ENCODE measurements at places on chromosomes 2 and 18.

DNA sequence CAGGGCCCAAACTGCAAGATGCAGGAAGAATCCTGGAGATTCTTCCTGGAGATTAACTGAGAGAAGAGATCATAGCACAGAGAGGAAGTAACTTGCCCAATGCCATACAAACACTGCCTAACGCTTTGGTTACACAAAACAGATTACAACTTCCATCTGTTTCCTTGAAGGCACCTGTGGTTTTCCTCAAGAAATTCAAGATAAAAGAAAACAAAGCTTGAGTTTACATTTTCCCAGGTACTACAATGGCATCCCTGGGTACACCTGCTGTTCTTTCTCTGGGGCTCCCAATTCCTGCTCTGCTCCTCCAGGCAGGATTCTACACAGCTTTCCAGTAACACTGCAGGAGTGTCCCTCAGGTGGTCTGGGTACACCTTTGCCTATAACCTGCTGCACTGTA lies 781.9 kb upstream of the ID2 start:
- no peak for DNase-seq

GRCh38 chr18:80159713-80160636 lies 50.9 kb downstream of the ADNP2 start:
- DNase-seq, result no peak

- DNase-seq, result no peak
These were observed 123.2 kb downstream of the B3GNT2 start for GRCh38 chr2:62319070-62319469.

DNA sequence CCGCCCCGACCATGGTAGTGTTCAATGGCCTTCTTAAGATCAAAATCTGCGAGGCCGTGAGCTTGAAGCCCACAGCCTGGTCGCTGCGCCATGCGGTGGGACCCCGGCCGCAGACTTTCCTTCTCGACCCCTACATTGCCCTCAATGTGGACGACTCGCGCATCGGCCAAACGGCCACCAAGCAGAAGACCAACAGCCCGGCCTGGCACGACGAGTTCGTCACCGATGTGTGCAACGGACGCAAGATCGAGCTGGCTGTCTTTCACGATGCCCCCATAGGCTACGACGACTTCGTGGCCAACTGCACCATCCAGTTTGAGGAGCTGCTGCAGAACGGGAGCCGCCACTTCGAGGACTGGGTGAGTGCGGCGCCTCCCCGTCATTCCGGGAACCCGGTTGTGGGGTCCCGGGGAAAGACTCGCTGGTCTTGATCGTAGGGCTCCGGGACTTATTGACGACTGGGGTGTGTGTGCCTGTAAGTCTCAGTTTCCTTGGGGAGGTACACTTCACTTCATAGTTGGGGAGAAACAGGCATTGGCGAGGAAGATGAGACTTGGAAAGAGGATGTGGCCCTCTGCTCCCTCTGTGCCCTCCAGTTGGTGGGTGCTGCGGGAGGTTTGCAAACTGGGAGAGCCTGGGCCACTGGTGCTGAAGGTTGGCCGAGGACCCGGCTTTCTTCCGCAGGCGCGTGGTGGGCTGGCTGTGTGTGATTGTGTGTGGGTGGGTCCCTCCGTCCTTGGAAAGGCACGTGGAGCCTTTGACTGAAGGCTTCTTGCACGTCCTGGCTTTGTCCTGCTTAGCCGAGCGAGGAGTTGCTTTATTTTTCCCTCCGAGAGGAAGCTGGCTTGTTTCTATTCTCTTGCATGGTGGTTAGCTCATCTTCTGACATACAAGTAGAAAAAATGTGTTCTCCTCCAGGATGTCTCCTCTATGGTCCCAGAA lies 886 bp downstream of the PRKCE start:
- peak; percentile 14 for DNase-seq

DNA sequence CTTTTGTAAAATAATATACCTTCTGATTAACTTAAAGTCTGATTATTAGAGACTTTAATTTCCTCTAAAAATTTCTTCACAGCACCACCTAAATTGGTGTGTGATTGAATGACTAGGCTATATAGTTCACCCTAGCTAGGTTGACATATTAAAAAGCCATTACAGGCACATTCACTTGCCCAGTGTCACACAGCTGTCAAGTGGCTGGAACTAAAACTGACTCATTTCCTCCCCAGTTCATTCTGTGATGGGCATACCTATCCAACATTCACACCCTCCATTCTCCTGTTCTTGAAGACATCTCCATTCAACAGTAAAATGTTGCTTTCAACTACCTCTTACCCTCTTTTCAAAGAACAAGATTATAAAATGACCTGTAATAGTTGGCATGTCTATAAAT lies 334.5 kb downstream of the ARHGAP15 start:
- DNase-seq, result no peak

GRCh38 chr2:74146929-74147726 lies 584 bp downstream of the BOLA3 start:
- peak; percentile 54 for DNase-seq

DNA sequence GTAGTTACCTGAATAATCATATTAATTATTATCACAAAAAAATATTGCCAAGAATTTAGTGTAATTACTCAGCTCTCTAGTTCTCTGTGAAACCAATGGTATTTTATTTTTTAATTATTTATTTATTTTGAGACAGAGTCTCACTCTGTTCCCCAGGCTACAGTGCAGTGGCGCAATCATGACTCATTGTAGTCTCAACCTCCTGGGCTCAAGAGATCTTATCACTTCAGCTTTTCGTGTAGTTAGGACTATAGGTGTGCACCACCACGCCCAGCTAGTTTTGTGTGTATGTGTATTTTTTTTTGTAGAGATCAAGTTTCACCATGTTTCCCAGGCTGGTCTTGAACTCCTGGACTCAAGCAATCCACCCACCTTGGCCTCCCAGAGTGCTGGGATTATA lies 440.4 kb upstream of the CDH20 start:
- DNase-seq, result peak; percentile 96

DNA sequence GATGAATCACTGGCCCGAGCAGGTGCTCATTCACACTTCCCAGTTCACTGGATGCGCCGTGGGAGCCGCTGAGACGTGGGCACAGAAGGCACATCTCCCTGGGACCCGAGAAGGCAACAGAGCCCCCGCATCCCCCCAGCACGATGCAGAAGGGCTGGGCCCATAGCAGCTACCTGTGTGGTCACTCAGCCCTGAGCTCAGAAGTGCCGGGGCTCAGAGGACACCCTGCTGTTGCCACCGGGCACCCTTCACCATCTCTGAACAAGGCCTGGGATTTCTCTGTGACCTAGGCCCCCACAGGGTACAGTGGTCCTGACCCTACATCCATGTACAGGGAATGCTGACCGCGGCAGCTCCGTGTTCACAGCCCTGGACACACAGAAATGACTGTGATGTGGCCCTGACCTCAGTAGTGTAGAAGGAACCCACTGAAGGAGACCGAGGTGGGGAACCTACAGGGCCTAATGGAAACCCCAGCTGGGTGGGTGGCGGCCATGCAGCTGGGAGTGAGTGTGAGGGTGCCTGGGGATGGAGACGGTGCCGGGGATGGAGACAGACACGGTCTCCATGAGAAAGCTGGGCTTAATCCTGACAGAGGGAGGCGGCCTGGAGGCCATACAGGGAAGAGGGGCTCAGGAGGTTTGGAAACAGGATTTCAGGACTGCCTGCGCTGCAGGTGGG lies 111.9 kb upstream of the OTOS start:
- no peak for DNase-seq

- no peak for DNase-seq
These were observed 316.5 kb downstream of the CCDC178 start for GRCh38 chr18:33123862-33124518.

DNA sequence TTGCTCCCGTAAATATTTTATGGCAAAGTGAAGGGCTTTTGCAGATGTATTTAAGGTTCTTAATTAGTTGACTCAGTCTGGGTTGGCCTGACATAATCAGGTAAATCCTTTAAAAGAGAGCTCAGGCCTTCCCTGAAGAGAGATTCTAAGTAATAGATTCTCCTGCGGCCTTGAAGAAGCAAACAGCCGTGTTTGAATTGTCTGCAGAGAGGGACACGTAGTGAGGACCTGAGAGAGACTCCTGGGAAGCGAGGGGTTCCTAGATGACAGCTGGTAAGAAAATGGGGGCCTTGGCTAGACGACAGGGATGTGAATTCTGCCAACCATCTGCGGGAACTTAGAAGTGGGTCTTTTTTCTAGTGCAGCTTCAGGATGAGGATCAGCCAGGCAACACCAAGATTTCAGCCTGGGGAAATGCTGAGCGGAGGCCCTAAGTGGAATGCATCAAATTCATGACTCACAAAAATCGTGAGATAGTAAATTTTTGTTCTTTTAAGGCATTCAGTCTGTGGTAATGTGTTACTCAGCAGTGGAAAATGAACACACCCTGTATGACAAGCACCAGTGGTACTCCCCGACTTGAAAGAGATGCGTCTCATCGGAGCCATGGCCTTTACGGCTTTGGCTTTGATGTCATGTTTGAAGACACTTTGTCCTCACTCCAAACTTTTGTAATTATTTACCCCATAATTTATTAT lies 62.1 kb upstream of the SMIM21 start:
- DNase-seq, result peak; percentile 88

DNA sequence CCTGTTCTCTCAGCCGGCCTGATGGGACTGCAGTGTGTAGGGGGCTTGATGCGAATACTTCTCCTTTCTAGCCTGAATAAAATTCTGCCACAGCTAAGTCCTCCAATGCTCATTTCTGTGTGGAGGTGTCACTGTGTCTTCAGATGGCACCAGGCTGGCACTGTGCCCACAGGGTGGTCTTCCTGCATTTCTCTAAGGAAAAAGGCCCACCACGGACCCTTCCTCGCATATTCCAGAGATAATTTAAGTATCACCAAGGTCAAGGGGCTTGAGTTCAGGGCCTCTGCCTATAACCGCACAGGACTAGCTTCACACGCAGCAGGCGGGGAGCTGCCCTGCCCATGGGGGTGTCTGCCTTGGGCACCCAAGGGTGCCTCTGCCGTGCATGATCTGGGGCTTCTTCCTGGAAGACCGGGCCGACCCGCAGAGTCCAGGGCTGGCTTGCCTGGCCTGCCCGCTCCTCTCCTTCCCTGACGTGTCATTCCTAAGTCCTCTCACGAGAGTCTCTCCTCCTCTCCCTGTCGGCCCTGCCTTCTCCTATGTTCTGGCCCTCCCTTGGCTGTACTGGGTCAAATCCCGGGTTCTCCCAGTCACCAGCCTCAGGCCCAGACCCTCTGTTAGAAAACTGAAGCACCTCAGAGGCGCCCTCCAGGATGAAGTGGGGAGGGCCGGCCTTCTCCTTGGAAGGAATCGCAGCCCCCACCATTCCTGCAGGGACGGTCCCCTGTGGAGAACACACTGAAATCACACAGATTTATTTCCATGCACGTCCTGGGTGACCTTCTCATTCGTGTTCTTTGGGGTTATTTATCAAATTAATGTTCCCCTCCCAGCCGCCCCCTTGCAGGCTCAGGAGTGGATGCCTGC lies 48.9 kb upstream of the PXDN start:
- DNase-seq, result no peak

- peak; percentile 7 for DNase-seq
These were observed 166.5 kb upstream of the COPS8 start for GRCh38 chr2:236919209-236919608.

DNA sequence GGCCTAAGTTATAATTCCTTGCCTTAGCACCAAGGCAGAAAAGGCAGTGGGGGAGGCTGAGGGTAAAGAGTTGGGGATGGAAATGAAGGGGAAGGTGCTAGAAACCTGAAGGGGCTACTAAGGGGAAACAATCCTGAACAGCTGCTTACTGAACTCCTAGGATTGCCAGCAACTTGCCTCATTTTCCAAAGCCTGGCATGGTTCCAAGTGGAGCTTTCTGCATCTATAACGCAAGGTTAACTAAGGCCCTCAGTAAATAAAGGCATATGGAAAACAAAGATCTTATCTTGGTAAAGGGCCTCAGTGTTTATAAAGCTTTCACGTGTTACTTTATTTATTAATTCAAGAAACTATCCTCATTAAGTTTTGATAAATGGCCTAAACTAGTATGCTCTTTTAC lies 10.9 kb downstream of the MEP1B start:
- no peak for DNase-seq

DNA sequence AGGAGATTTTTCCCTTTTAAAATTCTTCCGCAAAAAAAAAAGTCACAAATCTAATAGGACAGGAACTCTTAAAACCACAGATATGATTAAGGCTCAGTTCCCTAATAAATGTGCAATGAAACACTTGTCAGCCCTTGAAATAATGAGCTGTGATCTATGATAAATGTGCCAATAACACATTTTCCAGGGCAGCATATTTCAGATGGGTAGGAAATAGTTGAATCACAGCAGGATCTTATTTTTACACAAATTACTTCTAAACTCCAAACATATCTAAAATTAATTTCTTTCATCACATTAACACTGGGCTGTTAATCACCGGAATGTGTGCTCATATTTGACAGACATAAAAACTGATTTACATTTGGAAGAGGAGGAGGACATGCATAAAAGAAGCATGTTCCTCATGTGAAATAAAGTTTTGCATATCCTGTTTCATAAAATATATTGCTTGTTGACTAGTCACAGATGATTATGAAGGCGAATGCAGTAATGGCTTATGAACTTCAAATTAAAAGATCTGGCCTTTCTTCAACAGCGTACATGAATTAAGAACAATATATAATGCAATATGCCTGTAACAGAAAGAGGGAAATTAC lies 281.4 kb downstream of the PAX3 start:
- DNase-seq, result no peak

DNA sequence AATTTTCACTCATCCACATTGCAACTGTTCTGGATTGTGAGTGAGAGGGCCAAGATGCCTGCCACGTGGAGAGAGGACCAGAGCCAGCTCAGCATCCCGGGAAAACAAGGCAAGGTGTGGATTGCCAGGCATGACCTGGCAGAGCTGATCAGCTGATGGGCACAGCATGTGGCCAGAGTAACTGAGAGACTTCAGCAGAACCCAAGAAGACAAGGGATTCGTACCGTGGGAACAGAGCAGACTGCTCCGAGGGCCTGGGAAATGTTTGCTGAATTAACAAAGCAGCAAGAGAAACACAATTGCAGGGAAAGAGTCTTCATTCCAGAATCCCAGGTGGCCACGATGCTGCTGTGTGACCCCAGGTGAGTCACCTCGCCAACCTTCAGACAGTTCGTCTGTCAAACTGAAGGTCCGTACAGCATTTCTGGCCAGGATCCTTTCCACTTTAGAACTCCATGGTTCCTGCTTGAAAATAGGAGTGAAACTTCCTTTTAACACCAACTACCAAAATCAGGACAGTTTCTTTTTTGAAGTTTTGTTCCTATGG lies 26.3 kb upstream of the POMC start:
- no peak for DNase-seq

DNA sequence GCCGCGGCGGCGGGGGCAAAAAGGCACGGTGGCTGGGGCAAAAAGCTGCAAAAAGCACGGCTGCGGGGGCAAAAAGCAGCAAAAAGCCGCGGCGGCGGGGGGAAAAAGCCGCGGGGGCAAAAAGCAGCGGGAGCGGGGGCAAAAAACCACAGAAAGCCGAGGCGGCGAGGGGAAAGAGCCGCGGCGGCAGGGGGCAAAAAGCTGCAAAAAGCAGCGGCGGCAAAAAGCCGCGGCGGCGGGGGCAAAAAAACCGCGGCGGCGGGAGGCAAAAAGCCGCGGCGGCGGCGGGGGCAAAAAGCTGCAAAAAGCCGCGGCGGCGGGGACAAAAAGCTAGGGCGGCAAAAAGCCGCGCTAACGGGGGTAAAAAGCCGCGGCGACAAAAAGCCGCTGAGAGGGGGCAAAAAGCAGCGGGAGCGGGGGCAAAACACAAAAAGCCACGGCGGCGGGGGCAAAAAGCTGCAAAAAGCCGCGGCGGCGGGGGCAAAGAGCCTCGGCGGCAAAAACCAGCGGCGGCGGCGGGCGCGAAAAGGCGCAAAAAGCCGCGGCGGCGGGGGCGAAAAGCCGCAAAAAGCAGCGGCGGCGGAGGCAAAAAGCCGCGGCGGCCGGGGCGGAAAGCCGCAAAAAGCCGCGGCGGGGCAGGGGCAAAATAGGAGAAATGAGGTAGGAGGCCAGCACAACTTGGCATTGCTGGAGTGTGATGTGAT lies 123.4 kb downstream of the ANKRD30BL start:
- no peak for DNase-seq

GRCh38 chr2:183455056-183455455 lies 330.8 kb downstream of the NUP35 start:
- DNase-seq, result peak; percentile 9
